ENCODE measurements at places on chromosomes 11 and 22.

DNA sequence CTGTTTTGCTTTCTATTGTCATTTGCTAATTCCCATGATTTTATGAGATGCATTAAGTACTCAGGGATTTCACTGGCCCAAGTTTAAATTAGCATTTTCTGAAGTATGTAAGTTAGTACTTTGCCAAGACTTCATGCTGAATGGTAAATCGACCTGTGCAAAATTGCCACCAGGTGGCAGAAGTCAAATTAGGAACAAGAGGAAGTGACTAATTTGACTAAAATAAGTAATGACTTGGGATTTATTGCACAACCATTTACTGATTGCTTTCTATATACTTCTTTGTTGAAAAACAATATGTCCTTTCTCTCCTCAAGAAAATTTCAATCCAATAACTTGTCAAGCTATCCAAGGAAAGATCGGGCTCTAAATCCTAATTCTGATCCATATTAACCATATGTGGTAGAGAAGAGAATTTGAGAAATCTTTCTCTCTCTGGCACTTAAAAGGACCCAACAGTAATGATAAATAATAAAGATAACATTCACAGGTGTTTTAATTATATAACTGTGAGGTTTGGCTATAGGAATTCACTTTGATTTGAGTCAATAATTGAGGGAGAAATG is 253.7 kb upstream of the CHORDC1 start:
- DNase-seq: peak; percentile 63

- DNase-seq: peak; percentile 74
Observed at GRCh38 chr11:8870411-8871170, 40.4 kb upstream of the AKIP1 start.

DNA sequence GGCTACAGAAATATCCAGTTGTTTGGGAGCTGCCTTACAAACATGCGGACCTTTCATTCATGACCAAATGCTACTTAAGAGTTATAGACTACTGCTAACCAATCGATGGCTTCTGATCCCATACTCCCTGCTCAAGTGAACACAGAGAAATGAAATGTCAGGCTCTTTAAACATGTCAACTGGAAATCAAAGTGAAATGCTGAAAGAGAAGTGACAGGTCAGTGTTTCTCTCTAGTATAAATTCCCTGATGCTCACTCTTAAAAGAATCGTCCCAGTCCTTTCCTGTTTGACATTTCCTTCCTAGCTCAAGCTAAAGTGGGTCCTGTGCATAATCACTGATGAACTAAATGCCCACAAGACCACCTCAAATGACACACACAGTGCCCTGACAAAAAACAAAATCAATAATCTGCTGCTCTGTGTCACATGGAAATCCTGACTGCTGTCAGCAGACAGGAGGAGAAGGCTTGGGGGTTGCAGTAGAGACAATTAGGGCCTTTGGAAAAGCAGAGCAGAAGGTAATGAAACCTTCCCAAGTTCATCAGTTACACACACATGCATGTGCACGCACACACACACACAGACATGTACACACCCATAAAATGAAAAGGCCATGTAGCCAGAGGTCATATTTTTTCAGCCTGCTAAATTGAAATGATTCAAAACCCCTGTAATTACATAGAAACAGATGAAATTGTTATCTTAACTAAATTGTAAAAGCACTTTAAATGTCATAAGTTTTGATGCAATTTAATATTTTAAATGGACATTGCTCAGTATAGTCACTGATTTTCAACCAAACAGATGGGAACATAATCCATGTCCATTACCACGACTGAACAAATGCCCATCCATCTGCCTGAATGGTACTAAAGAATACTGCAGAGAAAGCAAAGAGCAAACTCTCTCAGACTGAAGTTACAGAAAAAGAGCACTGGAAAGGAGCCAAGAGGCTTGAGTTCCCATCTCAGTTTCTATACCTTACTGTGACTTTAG is 330.7 kb downstream of the TTC28 start:
- no peak for DNase-seq

- DNase-seq: peak; percentile 86
Observed at GRCh38 chr22:44975427-44976262, 34.2 kb downstream of the PHF21B start.

DNA sequence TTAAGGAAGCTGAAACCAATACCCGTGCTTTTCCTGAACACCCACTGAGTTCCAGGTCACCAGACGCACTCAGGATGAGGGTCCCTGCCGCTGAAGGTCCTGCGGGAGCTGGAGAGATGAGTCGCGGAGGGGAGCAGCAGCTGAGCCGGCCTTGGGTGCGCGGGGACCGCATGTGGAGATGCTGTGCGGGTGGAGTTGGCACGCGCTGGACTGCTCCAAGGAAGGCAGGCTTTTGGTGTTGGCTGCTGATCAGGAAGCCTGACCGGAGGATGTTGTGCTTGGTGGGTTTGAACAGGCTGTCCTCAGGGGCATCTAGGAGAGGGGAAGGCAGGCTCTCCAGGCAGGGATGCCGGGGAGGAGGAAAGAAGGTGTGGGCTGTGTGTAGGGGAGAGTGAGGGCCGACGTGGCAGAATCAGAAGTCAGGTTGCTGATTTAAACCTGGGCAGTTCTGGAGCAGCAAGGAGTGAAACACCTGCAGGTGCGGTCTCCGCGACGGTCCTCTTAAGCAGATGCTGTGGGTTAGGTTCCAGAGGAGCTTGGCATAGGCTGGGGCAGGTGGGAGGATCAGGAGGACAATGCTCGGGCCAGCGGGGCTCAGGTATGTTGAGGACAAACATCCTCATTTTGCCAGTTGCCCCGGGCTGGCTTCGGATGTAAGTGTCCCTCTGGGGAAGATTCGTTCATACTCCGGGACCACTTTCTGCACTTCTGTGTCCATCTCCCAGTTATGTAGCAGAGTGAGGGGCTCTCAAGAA is 197.5 kb upstream of the B3GAT1 start:
- DNase-seq: no peak

DNA sequence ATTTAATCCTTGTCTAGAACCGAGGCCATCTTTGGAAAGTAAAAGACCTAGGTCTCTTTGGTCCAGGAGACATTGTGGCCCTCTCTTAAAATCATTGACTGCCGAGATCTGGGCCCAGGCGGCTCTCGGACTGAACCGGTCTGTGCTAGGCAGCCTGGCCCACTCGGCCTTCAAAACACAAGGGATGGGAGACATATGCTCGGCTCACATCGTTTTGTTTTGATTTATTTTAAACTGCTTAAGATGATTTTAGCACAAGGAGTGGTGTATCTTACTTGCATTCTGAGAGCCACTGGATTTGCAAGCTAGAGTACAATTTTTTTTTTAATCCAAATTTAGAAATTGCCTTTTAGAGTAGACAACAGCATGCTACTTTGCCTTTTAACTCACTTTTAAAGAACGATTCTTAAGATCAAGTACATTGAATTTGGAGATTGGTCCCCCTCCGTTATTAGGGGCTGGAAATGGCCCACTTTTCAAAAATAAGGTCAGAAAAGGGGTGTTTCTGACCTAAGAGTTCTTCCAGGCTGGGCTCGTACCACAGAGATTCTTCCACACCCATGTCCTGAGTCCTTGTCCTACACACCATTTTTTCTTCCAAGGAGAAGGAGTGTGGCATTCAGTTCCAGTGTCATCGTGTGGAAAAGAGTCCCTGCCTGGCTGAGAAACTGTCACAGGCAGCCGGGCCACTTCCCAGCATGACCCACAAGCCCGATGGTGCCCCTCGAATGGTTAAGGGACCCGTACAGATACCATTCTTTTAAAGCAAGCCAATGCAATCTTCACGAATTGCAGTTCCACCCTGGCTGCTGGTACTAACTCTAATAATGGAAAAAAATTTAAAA is 80.5 kb upstream of the WNT7B start:
- peak; percentile 45 for DNase-seq

GRCh38 chr22:37282385-37282677 is at the start of gene CYTH4:
Gene CYTH4 (plus strand): TSS chr22:37282508. CDS start chr22:37282570, 62 bp downstream.
- peak; percentile 60 for DNase-seq

GRCh38 chr22:33389936-33390335 is 331.8 kb upstream of the SYN3 start:
- DNase-seq: no peak

DNA sequence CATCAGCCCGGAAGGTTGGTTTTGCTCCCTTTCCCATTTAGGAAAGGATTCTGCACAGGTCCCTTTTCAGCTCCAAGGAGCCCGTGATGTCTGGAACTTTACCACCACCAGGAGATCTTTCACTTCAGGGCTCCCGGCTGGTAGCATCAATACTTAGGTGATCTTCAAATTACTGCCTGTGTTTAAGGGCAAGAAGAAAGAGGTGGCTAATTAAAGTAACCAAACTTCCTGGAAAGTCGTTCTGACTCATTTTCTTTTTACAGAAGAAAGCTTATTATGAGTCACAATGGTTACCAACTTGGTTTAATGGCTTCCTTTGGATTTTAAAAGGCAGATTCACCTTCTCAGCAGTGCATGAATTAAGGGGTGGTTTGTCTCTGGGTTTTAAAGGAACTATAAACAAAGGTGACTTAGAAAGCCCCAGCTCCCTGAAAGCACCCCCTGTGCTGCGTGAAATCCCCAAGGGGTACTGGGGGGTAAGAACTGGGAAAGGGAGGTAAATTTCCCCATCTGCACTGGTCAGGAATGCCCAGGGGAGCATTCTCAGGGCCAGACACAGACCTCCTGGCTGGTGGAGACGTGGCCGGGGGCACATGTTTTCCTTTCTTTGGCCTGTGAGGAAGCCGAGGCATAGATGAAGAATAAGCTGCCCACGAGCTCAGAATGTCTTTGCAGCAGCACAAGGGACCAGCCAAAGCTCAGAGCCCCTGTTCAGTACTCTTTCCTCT is 8.8 kb downstream of the POU2F3 start:
- peak; percentile 44 for DNase-seq

DNA sequence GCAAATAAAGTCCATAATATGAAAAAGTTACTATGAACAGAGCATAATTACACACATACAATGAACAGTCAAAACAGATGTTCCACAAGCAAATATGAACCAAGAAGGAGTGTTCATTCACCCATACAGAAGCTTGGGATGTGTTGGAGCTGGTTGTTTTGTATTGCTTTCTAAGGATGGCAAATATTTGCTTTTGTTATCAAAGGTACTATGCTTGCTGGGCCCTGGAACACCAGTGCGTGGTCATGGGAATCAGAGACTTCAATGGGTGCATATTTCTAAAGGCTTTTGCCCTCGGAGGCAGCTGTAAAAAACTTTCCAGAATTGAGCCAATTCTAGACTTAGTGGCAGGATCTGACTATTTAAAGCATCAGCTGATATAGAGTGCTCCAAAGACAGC is 85.1 kb downstream of the BARX2 start:
- DNase-seq: no peak

- DNase-seq: no peak
Observed at GRCh38 chr11:22656130-22656529, 10.3 kb upstream of the GAS2 start.

GRCh38 chr11:36235750-36236149 is 53.5 kb downstream of the COMMD9 start:
- DNase-seq: no peak

- DNase-seq: no peak
Observed at GRCh38 chr22:31950226-31950625, 5.9 kb downstream of the YWHAH start.

GRCh38 chr11:74672332-74672955 is 58.8 kb downstream of the CHRDL2 start:
- no peak for DNase-seq

- no peak for DNase-seq
Observed at GRCh38 chr11:129237456-129237855, 45.3 kb upstream of the ARHGAP32 start.

DNA sequence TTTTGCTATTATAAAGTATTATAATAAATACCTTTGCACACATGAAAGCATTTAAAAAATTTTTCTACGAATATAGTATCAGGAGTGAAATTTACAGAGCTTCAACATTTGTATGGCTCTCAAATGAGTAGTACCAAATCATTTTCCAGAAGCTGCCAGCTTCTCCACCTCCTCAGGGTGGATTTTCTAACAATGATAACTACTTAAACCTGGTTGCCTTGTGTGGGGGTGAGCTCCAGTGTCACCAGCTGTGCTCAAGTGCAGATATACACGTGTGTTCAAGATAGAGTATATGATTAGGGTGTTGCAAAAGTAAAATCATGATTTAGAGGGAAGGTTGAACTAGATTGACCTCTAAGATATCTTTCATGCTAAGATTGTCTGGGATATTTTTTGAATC is 48.2 kb downstream of the HORMAD2 start:
- DNase-seq: no peak

DNA sequence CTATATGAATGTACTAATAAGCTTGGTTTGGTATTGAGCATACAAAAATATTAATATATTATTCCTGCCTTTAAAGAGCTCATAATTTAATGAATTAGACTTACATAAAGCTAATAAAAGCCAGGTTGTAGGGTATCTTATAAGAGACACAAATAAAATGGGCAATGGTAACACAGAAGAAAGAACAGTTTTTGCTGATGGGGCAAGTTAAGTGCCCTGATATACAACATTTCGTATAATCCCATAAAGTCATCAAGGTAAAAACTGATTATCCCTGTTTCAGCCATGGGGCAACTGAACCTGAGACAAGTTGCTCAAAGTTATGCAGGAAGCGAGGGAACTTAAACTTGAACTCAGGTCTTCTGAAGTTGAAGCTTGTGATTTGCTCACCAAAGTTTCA is 48.9 kb upstream of the ARHGAP20 start:
- DNase-seq: no peak

DNA sequence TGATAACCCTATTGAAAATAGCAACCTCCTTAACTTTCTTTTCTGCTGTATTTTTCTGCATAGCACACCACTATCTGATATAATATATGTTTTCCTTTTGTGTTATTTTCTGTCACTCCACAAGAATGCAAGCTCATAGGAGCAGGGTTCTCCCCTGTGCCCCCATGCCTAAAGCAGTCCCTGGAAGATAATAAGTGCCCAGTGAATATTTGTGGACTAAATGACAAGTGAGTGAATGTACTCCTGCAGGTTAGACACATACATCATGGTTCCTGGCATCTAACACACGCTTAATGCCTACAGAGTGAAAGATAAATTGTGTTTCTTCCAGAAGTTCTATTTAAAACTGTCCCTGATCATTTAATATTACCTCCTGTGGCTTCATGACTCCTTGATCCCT is 23.9 kb upstream of the OR9Q2 start:
- DNase-seq: no peak

GRCh38 chr22:46619830-46620501 is at the start of gene GRAMD4:
Gene GRAMD4 (plus strand): TSS chr22:46620386. CDS start chr22:46626800, 6,414 bp downstream.
- no peak for DNase-seq

GRCh38 chr22:40452730-40453487 is 82.5 kb downstream of the SGSM3 start:
- peak; percentile 33 for DNase-seq
